Islet precursor cell (in vitro differentiated cells): ENCODE measurements at places on chromosomes 1 and 21.

- DNase-seq, result no peak
These were observed 18.1 kb upstream of the SLC26A9 start for GRCh38 chr1:205961405-205961804.

- DNase-seq, result no peak
These were observed 90.9 kb downstream of the PIK3R3 start for GRCh38 chr1:46041551-46041950.

DNA sequence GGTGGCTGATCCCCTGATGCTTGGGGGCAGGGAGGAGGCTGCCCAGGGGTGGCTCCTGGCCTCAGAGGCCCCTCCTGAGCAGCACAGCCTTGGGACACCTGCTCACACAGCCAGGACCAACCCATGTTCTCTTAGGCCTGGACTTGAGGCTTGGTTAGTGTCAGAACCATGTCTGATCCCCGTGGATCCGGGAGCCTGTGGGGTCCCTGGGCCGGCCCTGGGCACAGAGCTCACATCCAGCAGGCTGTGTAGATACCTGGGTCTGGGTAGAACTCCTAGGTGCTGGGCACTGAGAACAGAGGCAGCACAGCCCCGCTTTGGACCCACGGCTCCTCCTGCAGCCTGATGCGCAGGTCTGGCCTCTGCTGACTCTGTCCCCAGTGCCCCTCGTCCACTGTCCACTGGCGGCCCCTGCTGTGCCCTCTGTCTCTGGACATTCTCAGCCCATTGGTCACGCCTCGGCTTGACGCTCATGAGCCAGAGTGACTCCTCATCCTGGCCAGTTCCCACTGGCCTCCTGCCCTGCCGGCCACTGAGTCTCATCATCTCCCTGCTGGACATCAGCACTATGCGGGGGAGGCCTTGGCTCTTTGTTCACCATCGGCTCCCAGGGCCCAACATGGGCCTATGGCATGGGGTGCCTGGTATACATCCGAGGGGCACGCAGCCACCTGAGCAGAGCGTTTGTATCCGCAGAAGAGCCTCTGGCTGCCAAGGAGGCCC lies 70.2 kb downstream of the TRIM11 start:
- DNase-seq, result peak; percentile 56

DNA sequence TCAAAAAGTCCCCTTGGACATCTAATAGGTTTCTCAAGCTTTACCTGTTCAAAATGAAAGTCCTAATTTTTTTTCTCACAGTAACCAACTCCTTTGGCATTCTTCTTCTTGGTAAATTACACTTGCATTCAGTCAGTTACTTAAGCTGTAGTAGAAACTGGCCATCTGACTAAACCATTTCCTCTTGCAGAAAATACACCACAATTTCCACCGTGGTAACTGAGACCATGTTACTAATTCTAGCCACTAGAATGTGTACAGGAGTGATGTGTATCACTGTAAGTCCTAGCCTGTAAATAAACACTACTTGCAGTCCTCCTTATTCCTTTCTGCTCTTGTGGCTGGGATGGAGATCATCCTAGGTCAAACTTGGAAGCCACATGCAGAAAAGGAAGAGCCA lies 965.4 kb upstream of the TMPRSS15 start:
- no peak for DNase-seq

DNA sequence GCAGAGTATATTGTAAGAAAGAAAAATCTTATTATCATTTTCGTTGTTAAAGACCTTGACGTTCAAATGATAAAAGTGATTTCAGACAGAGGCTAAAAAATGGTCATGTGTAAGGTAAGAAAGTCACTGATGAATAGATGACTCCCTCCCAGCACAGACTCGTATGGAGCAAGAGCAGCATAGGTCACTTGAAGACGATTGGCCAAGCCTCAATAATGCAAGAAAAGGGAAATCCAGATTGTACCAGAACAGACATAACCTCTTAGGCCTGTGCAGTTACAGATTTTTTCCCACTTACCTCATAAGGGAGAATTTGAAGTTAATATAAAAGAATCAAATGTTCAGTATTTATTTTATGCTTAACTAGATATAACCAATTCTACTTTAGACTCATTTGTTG lies 16.3 kb upstream of the OLFML2B start:
- DNase-seq, result no peak

GRCh38 chr1:220927442-220927841 lies 48.2 kb downstream of the HLX start:
- DNase-seq, result no peak

- peak; percentile 98 for DNase-seq
These were observed at the start of gene SLC30A1 for GRCh38 chr1:211578640-211579439. Gene SLC30A1, minus strand, starts transcription at chr1:211579161. Its CDS starts 549 bp downstream, at chr1:211578612.

- peak; percentile 50 for DNase-seq
These were observed 6.7 kb downstream of the KRTAP10-1 start for GRCh38 chr21:44533121-44533890.

DNA sequence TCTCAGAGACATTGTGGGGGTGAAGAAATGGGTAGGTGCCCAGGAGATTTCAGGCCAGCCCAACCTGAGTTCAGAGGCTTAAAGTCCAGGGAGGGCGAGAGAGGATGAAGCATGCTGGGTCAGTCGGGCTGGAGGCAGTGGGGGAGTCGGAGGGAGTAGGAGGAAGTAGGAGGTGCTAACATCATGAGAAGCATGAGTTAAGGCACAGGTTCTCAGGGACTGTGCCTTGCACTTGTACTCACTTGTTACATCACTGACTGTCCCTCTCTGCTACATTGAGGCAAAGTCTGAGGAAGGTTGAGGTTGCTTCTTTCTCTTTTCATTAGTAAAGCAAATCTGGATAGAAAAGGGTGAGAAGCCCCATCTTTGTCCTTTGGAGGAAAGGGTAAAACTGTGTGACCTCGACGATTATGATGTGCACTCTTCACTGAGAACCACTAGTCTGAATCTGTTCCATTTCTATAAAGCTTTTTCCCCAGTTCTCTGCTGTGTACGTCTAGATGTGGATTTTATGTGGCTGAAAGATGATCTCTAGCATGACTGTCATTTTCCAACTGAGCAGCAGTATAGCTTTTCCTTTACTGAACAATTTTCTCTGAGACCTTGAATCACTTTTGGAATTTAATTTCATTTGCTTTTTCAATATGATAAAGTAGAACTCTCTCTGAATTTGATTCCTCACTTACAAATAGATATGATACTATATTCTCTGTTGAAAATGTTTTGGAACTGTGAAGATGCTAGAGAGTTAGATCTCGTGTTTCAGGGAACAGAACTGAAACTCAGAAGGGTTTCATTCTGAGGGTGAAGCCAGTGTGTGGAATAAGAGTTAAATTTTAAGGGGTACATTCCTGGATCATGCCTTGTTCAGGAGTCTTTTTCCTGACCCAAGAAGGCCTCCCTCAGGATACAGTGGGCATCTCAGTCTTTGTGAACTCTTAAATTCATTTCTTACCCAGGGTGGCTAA lies 94.6 kb downstream of the FGGY start:
- DNase-seq, result no peak

DNA sequence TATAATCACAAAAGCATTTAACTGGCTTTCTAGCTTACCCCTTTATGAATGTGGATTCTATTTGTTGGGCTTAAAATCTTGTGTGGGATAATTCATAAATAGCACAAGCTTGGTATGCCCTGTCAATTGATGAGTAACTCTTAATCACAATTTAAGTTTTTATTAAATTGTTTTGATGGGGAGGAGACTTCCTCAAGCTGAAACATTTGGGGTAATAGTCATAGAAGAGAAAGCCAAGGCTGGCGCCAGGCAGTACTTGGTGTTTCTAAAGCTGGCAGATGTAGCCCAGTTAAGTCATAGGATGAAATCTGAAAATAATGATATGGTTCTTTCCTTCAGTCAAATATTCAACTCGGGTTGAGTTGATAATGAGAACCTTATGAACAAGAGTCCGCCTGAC lies 167.2 kb downstream of the FMN2 start:
- DNase-seq, result no peak

GRCh38 chr1:242546441-242546840 lies 21.9 kb upstream of the PLD5 start:
- DNase-seq, result no peak

- DNase-seq, result peak; percentile 93
These were observed 17.6 kb downstream of the ACADM start for GRCh38 chr1:75742047-75742625.

- DNase-seq, result peak; percentile 40
These were observed 5.3 kb upstream of the CDCP2 start for GRCh38 chr1:54158071-54158470.
